ENCODE measurements at places on chromosomes 12 and 14. TPM values are rescaled to one million over a fixed set of nuclear protein-coding genes. Genes with fewer than 3 reads are reported as not detected.
A peak's percentile ranks its signal among the peaks of the same experiment; 100 is the strongest.

The ENTPD5 gene
- total RNA-seq, result 10.6 TPM

The FOXA1 gene
- total RNA-seq, result 2.4 TPM

DNA sequence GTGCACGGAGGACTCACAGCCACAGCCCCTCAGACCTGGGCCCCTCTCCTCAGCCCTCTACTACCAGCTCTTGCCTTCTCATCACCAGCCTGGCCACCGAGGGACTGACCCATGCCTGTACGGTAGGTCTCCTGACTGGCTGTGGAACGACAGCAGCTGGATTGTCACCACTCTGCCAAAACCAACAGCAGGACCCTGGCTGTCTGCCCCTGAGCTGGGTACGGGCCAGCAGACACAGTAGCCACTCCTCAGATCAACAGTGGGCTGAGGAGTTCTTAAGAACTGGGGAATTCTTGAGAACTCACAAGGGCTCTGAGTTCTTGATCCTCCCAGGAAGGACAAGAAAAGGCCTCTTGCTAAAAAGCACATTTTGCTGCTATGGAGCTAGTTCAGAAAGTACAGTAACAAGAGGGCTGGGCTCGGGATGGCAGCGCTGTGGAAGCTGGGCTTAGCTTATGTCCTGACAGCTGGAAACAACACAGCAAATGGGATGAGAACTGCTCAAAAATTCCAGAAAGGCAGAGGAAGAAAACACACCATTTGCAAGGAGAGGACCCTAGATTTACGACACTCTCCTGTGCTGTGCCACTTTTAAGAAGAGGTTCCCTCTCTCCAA lies 176.4 kb downstream of the ANO2 start:
- DNase-seq, result no peak
- no peaks in the 10 kb centered on the region for H3K36me3 ChIP-seq
- no peak overlapping the region for H3K27ac ChIP-seq
- H3K27me3 ChIP-seq, result no peaks in the 10 kb centered on the region
- H3K4me3 ChIP-seq, result no peak overlapping the region
- H3K4me1 ChIP-seq, result no peaks in the 10 kb centered on the region

DNA sequence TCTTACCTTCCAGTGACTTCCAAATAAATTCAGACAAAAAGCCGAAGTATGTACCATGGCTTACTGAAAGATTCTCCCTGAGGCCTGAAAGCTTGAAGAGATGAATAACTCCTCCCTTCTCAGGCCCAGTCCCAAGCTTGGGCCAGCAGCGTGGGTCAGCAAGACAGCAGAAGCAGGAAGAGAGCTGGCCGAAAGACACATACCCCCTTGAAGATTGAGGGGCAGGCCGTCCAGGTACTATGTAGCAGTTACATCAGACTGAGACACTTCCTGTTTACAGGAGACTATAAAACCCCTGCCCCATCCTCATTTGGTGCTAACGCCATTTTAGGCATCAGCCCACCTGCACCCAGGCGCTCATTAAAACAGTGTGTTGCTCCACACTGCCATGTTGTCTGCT lies 15.0 kb downstream of the NDUFA12 start:
- no peaks in the 10 kb centered on the region for H3K27me3 ChIP-seq
- H3K4me3 ChIP-seq, result no peak overlapping the region
- DNase-seq, result no peak
- H3K36me3 ChIP-seq, result peaks cover 38% of the 10 kb centered on the region

GRCh38 chr14:97113339-97113738 lies 316.2 kb downstream of the VRK1 start:
- H3K36me3 ChIP-seq, result no peaks in the 10 kb centered on the region
- H3K4me1 ChIP-seq, result no peaks in the 10 kb centered on the region
- H3K27me3 ChIP-seq, result peaks cover 25% of the 10 kb centered on the region
- DNase-seq, result no peak

The TMCC3 gene
- not detected for total RNA-seq

- H3K4me1 ChIP-seq, result no peaks in the 10 kb centered on the region
- peak; percentile 57 for DNase-seq
- no peak overlapping the region for H3K4me3 ChIP-seq
- no peak overlapping the region for H3K27ac ChIP-seq
- H3K27me3 ChIP-seq, result no peaks in the 10 kb centered on the region
- H3K36me3 ChIP-seq, result no peaks in the 10 kb centered on the region
These were observed 16.1 kb downstream of the UBC start for GRCh38 chr12:124898200-124898922.

DNA sequence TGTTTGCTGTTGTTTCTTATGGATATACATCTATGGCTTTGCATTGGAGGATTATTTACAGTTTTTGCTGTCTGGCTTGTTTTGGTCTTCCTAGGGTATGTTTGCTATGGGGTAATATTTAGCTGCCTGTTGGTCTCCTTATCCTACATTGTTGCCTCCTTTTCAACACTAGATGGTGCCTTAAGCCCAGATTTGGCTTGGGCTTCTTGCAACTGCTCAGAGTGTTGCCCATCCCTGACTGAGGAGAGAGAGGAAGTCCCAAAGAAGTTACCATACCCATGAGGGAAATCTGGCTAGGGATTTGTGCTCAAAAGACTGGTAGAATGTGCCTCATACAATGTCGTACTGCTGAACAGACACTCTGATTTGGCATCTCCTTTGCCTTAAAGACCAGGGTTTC lies 94.6 kb upstream of the MUCL1 start:
- no peak overlapping the region for H3K4me3 ChIP-seq
- peak; percentile 53 for DNase-seq
- H3K27ac ChIP-seq, result no peak overlapping the region
- H3K4me1 ChIP-seq, result no peaks in the 10 kb centered on the region

The NANOG gene
- total RNA-seq, result 0.04 TPM

GRCh38 chr14:52013984-52014600 lies 24.7 kb downstream of the RTRAF start:
- H3K27ac ChIP-seq, result no peak overlapping the region
- peaks cover 24% of the 10 kb centered on the region for H3K36me3 ChIP-seq
- H3K4me1 ChIP-seq, result no peaks in the 10 kb centered on the region
- peak; percentile 33 for DNase-seq
- no peak overlapping the region for H3K4me3 ChIP-seq

The KRT86 gene
- total RNA-seq, result not detected

The FAM181A gene
- not detected for total RNA-seq

DNA sequence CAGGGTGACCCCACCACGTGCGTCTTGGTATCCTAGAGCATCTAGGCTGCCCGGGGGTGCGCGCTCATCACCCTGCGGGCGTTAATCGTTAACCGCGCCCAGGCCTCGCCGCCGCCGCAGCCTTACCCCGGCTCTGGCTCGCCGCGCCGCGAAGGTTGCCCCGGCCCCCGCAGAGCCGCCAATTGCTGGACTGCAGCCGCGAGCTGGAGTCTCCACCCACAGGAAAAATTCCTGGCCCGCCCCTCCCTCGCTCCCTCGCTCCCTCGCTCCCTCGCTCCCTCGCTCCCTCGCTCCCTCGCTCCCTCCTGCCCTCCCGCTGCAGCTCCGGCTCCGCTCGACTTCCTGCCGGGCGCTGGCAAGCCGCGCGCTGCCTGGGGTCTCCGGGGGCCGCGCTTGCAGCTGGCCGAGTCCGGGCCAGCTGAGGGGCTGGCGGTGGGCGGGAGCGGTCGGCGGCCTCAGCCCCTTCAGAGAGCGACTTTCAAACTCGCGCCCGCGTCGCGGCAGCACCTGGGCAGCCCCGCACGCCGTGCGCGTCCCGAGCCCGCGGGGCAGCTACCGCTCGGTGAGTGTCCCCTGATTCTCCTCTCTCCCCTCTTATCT lies at the start of gene PLEKHG3:
Gene PLEKHG3, plus strand, starts transcription at position 282 of the 600 bp plus-strand sequence. CDS start 23,208 bp downstream, outside the sequence.
- H3K27ac ChIP-seq, result no peak within 1 kb of the TSS
- H3K36me3 ChIP-seq, result no peaks in the 10 kb centered on the region
- H3K4me1 ChIP-seq, result no peaks in the 10 kb centered on the region
- peaks cover 29% of the 10 kb centered on the region for H3K27me3 ChIP-seq
